ENCODE measurements at places on chromosomes 11 and 22.

GRCh38 chr11:58671983-58672633 lies 49.6 kb downstream of the CNTF start:
- DNase-seq, result no peak

GRCh38 chr11:105693075-105693759 lies 83.3 kb downstream of the GRIA4 start:
- DNase-seq, result no peak

GRCh38 chr22:46542011-46542985 lies 4.9 kb upstream of the CELSR1 start:
- peak; percentile 97 for DNase-seq

GRCh38 chr22:41021613-41022454 lies 70.6 kb upstream of the EP300 start:
- peak; percentile 25 for DNase-seq

- DNase-seq, result no peak
These were observed 47.1 kb upstream of the ARHGAP32 start for GRCh38 chr11:129239207-129239606.

DNA sequence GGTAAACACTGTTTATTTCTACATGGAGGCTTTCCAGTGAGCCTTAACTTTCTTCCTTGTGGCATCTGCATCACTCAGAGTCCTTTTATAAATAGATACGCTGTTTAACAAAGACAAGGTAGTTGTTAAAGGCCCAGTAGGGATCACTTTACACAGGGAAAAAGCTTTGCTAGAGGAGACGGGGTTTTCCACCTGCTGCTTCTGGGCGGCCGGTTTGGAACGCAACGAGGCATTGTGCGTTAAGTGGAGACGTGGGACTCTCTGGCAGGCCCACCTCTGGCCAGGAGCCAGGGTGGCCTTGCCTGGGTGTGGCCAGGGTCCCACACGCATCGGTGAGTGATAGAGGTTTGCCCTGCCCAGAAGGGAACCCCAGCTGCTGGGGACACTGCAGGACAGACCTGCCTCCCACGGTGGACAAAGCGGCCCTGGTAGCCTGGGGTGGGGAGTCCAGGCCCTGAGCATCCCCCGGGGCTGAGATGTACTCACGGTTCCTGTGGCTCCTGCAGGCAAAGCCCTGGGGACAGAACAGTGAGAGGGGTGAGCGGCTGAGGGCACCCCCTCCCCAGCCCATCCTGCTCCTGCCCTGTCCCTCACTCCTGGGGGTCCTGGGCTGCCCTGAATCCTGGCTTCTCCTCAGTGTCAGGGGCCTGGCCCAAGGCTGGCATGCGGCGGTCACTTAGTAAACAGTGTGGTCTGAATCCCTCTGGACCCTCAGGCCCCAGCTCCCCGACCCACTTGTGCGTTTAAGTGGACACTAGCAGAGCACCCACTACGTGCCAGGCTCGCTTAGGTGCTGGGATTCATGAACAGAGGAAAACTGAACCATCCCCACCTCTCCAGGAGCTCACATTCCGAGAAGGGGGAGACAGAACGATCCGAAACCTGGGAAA lies 4.2 kb downstream of the IL17REL start:
- DNase-seq, result peak; percentile 6

- DNase-seq, result no peak
These were observed 402.4 kb upstream of the LRRC4C start for GRCh38 chr11:41861838-41862237.

GRCh38 chr11:26947379-26947844 lies 46.5 kb upstream of the FIBIN start:
- DNase-seq, result no peak

- no peak for DNase-seq
These were observed 10.0 kb downstream of the MS4A2 start for GRCh38 chr11:60098508-60098907.

DNA sequence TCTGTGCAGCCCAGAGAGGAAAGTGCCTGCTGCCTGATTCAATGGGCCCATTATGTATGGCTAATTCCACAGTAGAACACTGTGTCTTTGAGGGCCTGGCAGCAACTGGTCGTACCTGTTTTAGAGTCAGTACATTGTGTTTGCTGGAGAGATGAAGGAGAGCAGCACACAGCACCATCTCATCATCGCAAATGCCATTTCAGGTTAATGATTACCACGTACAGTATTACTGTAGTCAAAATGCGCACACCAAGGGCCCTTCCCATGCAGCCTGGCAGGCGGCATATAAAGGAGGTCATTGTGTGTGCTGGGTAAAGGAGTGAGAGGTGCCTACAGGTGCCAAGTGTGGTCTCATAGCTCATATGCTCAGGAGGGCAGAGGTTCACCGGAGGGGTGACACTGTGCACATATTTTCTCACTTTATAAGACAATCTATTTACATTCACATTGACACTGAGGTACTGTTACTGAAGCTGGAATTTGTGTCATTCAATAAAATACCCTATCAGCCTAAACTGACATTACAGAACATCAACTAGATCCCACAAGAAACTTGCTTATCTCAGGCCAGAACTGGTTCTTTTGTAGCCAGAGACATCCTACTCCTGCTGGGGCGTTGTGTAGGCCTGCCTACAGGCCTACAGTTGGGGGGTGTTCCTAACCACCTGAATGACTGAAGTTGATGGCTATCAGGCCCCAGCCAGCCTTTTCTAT lies 90.4 kb downstream of the APIP start:
- no peak for DNase-seq

DNA sequence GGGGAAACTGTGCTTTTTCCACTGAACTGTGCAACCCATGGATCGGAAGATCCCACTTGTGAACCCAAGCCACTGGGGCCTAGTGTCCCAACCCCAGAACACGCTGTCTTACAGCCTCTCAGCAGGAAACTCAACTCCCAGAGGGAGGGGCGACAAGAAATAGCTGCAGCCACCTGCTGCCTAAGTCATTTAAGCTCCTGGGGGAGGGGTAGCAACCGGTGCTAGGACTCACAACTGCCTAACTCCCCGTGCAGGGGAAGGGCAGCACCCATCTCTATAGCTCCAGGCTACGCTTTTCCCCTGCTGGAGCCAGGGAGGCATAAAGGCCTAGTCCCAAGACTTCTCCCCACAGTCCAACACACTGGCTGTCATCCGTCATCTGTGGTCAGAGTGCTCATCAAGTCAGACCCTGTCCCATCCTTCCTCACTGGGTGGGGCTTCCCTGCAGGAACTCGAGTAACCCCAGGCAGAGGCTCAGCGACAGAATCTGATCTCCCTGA lies 363.0 kb downstream of the LUZP2 start:
- DNase-seq, result no peak
